ENCODE measurements at places on chromosomes 7 and 10. TPM values are rescaled to one million over a fixed set of nuclear protein-coding genes. Genes with fewer than 3 reads are reported as not detected.

The IL2RA gene
- polyA plus RNA-seq, result 1.3 TPM

The ALOX5 gene
- polyA plus RNA-seq, result 1.2 TPM

The TRIM73 gene
- 2.3 TPM for polyA plus RNA-seq

The NANOS1 gene
- polyA plus RNA-seq, result 2.8 TPM

The ZCWPW1 gene
- 6.4 TPM for polyA plus RNA-seq

The MDFIC gene
- polyA plus RNA-seq, result 1.2 TPM

The MBL2 gene
- not detected for polyA plus RNA-seq

The UBTD1 gene
- 9.8 TPM for polyA plus RNA-seq

The TMEM176A gene
- 19.5 TPM for polyA plus RNA-seq

The SKIDA1 gene
- 0.46 TPM for polyA plus RNA-seq

The CC2D2B gene
- not detected for polyA plus RNA-seq

The CCDC3 gene
- polyA plus RNA-seq, result 120 TPM

The DUS4L gene
- 2.6 TPM for polyA plus RNA-seq

The EBF3 gene
- polyA plus RNA-seq, result 22.3 TPM
